ENCODE measurements at places on chromosomes 2 and 18.
A peak's percentile ranks its signal among the peaks of the same experiment; 100 is the strongest.

DNA sequence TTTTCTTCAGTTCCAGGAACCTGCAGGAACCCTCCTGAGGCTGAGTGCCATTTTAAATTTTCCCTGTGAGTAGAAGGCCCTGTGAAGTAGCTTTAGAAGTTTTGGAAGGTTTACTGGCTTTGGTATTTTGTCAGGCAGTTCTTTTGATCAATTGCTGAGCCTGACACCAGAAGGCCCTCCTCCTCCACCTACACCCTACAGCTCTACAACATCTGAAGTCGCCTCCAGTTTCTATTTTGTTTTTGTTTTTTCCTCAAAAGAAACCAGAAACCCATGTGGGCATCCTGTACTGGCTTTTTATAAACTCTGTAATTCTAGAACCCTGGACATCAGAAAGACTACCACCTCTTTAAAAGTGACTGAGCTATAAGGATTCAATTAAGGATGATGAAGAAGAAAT lies 153.7 kb downstream of the NRXN1 start:
- no peak for DNase-seq

- DNase-seq: no peak
Measured at GRCh38 chr18:27789406-27789805, 387.5 kb downstream of the CDH2 start.

- DNase-seq: no peak
Measured at GRCh38 chr2:236621786-236622185, 52.2 kb downstream of the ACKR3 start.

GRCh38 chr2:5720426-5720825 lies 28.2 kb downstream of the SOX11 start:
- DNase-seq: no peak

GRCh38 chr18:49444581-49444980 lies 15.9 kb downstream of the DYM start:
- no peak for DNase-seq

GRCh38 chr18:74419761-74420160 lies 37.3 kb downstream of the DIPK1C start:
- no peak for DNase-seq

GRCh38 chr2:189536830-189537229 lies 43.8 kb downstream of the SLC40A1 start:
- DNase-seq: no peak

DNA sequence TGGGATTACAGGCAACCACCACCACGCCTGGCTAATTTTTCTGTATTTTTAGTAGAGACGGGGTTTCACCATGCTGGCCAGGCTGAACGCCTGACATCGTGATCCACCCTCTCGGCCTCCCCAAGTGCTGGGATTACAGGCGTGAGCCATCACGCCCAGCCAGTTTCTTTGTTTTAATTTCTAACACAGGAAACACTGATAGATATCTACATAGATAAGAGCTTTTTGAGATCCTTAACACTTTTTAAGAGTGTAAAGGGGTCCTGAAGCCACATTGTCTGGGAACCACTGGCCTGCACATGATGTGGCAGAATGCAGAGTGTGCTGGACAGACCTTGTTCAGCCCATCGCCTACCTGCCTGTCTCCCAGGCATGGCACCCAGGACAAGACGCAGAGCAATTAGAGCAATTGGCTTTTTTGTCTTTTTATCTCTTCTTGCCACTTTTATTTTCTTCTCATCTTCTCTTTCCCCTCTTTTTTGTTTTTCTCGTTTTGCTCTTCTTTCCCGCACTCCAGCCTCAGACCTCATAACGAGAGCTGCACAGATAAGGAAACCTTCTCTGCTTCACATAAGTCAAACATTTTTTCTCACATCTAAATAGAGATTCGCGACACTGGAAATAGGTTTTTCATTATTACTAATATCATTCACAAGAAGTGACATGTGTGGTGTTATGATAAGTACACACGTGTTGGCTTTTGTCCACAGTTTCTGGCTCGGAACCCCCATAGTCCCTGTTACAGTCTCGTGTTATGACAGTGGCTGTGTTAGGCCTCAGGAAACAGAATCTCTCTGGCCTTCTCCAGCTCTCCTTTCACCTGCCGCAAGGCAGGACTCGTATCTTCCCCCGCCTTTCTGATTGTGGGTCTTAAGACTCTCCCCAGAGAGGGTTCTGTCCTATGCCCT lies 25.2 kb upstream of the GPR55 start:
- DNase-seq: no peak

GRCh38 chr2:50492477-50492851 lies 539.5 kb downstream of the NRXN1 start:
- no peak for DNase-seq

GRCh38 chr2:27150639-27151230 lies 1.9 kb downstream of the TCF23 start:
- no peak for DNase-seq

GRCh38 chr2:74893332-74893731 lies 59.4 kb downstream of the HK2 start:
- no peak for DNase-seq

- no peak for DNase-seq
Measured at GRCh38 chr2:16623564-16624435, 41.8 kb downstream of the CYRIA start.

DNA sequence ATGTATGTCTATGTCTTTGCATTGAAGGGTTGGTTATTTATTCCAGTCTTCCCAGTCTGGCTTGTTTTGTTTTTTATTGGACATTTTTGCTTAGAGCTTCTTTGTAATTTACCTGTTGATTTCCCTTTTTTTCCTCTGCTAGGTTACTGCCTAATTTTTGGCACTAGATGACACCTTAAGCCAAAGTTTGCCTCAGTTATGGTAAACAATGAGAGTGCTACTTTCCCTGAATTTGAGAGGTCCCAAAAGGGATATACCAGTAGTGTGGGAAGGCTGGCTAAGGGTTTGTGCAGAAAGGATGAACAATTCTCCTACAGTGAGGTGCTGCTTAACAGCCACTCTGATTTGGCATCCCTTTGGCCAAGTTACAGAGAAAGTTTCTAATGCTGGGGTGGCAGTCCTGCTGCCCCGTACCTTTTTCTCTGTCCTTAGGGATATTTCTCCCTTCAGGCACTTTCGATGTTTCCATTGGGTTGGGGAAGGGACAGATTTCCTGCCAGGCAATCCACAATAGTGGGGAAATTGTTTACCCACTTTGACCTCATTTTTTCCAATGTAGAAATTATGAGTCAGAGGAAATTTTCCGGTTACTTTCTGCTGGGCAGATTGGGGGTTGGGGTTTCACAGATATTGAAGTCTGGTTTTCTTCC lies 354.9 kb downstream of the PTPRM start:
- no peak for DNase-seq

DNA sequence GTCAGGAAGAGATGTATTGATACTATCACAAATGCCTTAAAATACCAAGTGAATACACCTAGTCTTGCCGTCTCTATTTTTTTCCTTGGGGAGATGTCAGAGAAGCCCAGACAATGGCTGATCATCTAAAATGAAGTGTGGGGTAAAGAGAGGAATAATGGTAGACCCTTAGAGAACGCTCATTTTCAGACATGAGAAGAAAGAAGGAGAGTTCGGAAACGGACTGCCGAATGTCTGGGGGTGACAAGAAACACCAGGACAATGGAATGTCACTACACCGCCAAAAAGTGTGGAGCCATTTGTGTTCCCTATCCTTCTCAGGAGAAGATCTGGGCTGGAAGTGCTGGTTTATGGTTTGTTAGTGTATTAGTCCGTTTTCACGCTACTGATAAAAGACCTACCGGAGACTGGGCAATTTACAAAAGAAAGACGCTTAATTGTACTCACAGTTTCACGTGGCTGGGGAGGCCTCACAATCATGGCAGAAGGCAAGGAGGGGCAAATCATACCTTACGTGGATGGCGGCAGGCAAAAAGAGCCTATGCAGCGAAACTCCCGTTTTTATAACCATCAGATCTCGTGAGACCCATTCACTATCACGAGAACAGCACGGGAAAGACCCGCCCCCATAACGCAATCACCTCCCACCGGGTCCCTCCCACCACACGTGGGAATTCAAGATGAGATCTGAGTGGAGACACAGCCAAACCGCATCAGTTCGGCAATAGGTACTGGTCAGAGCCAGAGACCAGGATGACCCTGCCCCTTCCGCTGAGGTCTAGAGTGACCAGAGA lies 743.7 kb downstream of the GALR1 start:
- DNase-seq: no peak

- no peak for DNase-seq
Measured at GRCh38 chr2:77054938-77055337, 467.2 kb downstream of the LRRTM4 start.

GRCh38 chr2:152189622-152190495 lies 14.3 kb upstream of the STAM2 start:
- DNase-seq: no peak

DNA sequence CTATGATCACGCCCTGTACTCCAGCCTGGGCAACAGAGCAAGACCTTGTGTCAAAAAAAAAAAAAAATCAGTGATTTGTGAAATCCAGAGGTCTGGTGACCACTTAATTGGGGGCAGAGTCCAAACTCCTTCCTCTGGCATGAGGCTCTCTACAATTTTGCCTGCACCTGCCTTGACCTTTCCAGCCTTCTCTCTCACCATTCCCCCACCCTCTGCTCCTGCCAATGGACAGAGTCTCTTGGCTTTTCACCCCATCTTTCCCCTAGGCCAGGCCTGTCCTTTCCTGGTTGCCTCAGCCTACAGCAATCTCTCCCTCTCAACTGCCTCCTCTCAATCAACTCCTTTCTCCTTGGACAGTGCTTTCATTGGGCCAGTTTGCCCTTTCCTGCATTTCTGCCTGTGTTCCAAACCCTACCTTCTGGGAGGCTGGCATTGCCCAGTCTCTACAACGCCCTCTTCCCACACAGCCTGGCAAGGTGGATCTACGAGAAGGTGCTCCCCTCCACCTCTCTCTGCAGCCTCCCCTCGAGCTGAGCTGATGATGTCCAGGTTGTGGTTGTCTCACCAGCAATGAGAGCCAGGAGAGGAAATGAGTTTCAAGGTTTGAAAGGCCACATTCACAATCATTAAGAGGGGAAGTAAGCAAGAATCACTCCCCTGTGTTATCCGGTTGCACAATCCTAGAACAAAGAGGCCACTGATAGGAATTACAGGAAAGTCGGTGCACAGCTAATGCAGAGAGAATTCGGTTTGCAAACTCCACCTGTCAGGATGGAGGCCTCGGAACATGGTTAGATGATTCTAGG lies 39.5 kb upstream of the NPAS2 start:
- no peak for DNase-seq

DNA sequence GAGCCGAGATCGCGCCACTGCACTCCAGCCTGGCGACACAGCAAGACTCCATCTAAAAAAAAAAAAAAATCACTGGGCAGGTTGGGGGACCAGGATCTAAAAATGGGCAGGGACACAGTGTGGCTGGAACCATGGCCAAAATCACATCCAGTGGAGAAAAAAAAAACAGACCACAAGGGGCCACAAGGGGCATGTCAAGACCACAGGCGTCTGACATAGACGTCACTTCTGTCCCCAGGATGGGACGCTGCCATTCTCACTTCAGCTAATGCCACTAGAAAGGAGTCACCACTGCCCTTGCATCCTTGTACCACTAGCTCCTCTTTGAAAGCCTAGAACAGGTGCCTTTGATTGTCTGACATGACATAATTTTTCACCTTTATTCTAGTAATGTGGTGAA lies 2.5 kb upstream of the POMC start:
- no peak for DNase-seq

DNA sequence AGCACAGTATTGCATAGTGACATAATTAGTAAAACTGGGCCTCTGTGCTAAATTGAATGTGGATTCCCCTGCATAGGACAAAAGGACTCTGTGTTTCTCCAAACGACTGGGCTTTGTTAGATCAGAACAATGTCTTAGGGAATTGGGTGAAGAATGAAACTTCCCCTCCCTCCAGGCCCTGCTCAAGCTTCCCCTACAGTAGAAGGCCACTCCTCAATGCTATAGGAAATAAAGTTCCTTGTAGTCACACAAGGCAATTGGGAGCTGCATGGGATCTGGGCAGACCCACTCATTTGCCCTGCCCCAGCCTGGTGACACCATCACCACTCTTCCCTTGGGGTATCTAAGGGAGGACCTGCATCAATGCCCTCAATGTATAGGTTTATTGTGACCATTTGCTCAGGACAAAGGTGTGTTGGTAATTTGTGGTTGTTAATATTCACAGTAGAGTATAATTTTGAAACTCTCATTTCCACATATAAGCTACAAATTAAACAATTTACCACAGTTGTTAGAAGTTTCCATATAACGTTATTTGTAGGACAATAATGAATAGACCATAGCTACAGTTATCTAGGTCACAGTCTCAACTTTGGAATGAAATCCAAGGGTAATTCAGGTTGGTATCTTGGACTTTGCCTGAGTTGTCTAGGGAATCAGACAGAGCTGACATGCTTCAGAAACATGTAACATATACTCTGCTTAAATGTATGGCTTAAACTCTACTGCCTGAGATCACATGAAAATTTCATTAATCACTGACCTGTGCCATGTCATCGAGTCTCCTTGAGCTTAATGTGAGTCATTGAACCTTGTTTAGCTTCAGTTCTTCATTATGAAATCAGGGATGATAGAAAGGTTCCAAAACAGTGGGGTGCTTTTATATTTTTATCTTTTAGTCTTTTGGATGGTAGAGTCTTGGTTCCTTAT lies 64.8 kb upstream of the DARS1 start:
- DNase-seq: no peak

DNA sequence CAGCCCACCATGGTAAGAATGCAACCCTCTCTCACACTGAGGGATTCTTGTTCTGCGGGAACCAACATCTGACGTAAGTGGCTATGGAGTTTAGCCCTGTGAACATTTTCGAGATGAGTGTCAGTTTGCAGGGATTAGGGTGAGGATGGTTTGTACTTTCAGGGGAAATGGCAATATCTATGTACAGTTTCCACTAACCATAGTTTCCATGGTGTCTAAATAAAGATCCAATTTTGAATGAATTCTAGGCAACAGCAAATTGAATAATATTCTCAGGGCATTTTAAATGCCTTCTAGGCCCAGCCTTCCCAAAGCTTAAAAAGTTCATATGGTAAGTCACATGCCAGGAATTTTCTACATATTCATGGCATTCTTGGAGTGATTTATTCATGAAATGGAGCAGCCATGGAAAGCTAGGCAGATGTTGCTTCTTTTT lies 105.4 kb upstream of the MMADHC start:
- DNase-seq: no peak

GRCh38 chr2:10210336-10210735 lies 87.8 kb downstream of the RRM2 start:
- DNase-seq: no peak

GRCh38 chr2:154699575-154699930 lies 1.1 kb downstream of the KCNJ3 start:
- no peak for DNase-seq

- peak; percentile 9 for DNase-seq
Measured at GRCh38 chr2:24972315-24972961, 683 bp upstream of the DNAJC27 start.

GRCh38 chr18:44062345-44062744 lies 618.3 kb upstream of the SETBP1 start:
- DNase-seq: no peak

DNA sequence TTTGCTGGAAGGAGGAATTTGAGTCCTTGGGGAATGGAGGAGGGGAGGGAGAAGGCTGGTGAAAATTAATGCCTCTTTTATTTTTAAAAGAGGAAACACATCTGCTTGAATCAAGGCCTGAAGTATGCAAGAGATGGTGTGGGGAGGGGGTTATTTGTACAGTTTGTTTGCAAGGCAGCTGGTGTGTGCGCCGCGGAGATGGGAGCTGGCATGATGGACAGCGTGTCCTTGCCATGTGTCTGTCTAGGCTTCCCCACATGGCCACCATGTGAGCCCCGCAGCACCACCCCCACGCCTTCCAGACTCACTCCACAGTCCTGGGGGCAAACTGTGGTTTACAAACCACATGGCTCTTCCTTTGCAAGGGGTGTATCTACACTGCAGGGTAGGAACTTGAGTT lies 154.8 kb upstream of the APCDD1 start:
- DNase-seq: no peak
